ENCODE measurements at places on chromosomes 4 and X.

DNA sequence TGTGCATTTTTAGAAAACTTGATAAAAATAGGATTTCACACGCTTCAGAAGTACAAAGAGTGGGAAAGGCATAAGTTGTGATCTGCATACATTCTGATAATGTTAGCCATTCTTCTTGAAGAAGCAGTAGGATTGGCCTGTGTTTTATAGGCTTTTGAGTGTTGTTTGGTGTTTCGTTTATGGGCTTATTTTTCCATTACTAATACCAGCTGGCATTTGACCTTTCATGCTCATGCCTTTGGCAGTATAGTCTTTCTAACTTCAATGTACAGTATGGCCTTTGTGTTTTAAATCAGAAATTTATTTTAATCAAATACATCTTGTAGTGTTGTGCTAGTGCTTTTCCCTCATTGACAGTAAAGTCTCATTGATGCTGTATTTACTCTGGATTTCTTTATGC, 51.5 kb upstream of the SLC4A4 start:
- DNase-seq = no peak

GRCh38 chr4:127957105-127957504, 7.9 kb downstream of the MFSD8 start:
- DNase-seq = no peak

DNA sequence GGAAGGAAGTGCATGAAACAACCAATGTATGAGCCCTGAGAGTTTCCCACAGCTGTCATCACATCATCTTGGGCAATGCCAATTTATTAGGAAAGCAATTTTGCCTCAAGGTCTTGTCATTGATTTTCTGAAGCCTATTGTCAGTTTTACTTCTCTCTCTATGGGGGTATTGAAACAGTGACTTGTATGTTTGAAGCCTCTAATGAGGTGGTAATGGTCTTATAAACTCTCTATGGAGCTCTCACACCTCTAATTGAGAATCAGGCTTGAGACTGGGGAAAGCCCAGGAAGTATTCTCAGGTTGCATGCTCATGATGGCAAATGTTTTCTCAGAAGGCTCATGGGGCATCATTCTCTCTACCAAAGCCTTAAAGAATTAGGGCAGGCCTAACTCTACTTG, 308.2 kb upstream of the EMCN start:
- DNase-seq = no peak

- DNase-seq = no peak
Measured at GRCh38 chr4:113564493-113564892, 197.0 kb downstream of the CAMK2D start.

DNA sequence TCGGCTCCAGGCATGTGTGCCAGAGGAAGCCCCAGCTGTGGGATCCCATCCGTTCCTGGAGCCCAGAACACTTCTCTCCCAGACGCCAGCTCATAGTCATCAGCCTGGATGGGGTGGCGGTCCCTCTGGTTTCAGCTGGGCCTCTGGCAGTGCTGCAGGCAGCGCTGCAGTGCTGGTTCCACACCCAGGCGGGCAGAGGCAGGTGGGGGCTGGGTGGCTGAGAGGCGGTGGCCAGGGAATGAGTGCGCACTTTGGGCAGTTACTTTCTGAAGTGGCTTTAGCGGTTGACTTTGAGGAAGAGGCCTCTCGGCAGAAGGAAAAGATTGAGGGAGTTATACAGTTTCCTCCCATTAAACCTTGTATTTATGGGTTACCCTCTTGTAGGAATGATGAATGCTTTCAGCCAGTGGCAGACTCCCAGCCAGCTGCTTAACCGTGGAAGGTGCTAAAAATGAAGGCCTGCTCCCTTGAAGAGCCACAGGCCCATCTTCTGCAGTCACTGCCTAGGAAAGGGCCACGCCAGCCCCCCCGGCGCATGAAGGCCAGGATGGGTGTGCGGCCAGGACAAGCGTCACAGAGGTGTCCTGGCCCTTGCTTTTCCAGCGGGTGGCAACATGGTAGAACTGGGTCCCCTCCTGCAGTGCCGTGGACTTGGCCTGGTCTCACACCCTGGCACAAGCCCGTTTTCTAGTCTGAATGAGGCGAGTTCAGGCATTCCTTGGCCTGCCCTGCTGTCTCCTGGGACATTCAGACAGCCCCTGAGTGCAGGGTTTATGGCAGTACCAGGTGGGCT, 9.9 kb downstream of the TADA2B start:
- DNase-seq = no peak

DNA sequence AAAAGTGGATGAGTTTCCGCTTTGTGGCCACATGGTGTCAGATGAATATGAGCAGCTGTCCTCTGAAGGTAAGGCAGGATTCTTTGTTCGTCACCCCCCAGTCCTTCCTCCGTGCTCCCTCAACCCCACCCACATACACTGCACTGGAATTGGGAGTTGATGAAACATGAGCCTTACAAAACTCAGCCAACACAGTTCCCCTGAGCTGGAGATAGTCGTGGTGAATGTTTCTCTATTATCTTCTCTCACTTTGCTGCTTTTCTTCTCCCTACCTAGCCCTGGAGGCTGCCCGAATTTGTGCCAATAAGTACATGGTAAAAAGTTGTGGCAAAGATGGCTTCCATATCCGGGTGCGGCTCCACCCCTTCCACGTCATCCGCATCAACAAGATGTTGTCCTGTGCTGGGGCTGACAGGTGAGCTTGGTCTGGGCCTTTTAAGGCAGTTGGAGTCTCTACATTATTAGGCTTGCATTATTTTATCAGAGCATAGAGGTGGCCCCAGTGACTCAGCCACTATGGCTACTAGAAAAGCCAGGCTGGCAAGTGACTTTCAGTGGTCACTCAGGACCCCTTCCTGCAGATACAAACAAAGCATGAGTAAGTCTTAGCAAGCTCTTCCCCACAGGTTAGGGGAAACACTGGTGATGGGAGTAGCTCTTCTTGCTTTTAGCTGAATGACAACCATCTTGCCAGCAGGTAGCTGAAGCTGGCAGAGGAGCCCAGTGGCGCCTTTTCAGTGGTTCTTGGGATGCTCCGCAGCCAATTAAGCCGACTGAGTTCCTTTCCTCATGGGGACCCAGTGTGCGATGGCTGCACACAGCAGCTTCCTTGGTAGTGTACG, 1.6 kb downstream of the RPL10 start:
- DNase-seq = no peak

DNA sequence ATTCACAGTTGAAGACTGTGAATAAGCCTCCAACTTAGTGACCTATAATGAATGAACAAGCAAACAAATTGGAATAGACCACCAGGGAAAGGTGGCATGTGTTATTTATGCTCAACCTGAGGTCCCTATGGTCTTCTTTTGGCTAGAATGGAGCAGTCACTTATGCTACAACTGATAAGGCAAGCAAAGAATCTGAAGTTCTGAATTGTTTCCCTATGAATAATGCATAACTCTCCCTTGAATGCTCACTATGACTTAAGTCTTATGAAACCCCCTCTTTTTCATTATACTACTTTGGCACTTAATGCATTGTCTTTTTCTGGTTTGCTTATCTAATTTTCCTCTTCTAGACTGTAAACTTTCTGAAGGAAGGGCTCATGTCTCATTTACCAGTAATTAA, 2.6 kb downstream of the GIMD1 start:
- no peak for DNase-seq

All from stimulated activated CD4-positive, alpha-beta T cell treated with anti-CD3 and anti-CD28 coated beads, Interleukin-4, amount 100 ng/mL, for 4 hours (primary cell).